Fibroblast of pulmonary artery (primary cell): ENCODE measurements at places on chromosomes 5 and 9.
A peak's percentile ranks its signal among the peaks of the same experiment; 100 is the strongest.

- DNase-seq: no peak
Measured at GRCh38 chr9:19598722-19599121, 189.9 kb downstream of the ACER2 start.

DNA sequence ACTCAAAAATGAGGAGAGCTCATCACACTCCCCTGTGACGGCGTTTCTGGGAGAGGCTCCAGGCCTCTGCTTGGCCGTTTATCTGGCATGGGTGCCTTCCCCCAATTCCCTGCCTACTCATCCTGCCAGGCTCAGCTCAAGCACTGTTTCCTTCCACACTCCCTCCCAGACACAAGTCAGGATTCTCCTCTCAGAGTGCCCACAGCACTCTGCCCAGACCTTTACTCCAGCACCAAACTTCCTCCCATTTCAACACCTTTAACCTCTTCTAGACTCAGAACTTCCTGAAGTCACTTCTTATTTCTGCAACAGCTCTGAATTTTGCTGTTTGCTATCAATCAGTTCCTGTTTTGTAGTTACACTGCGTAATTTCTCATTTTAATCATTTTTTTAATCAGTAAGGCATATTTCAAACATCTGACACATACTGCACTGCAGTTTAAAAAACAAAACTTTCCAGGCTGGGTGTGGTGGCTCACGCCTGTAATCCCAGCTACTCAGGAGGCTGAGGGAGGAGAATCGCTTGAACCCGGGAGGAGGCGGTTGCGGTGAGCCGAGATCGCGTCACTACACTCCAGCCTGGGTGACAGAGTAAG lies 16.0 kb downstream of the TRMO start:
- DNase-seq: no peak

DNA sequence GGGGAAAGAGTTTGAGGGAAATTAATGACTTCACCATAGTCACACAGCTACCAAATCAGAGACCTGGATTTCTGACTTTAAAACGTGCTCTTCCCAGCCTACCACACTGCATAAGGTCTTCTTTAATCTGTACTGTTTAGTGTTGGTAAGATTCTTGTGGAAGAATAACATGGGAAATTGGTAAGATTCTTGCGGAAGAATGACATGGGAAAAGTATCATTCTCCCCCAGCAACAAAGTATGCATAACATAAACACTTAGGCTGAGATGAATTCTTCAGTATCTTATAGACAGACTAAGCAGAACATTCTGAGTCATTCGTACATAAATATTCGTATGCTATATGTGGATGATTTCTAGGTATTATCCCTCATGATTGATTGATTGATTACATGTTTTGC lies 170.4 kb downstream of the FOCAD start:
- peak; percentile 60 for DNase-seq

DNA sequence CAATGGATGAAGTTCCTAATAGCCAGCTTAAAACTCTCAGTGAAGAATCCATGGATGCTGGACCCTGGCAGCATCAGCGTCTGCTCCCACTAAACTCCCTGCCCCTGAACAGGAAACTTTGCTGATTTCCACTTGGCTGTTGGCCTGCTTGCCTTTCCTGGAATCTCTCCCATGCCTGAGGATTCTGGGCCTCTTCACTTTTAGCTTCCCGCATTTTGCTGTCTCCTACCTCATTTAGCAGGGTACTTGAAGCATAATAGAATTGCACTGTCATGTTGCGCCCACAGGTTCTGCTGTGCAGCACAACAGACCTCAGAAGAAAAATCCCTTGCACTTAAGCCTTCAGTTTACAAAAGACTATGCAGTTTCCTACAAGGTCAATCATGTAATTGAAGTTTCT lies 127.6 kb downstream of the DROSHA start:
- peak; percentile 21 for DNase-seq

DNA sequence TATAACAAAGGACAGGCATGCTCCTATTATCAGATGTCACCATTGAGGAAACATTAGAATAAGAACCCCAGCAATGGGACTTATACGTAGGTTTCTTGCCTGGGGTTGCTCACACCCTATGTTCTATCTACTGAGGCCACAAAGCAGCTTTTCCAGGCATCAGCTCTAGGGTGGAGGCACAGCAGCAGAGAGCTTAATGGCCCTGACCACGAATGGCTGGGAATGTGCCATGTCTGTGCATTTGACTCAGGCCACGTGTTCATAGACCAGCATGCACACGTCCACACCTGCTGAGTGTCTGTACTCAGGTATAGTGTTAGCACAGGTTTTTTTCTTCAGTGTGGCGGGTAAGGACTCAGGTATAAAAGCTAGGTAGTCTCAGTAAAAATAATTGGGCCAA lies 129.4 kb downstream of the AOPEP start:
- DNase-seq: no peak

GRCh38 chr9:35813434-35814105 lies 1.3 kb downstream of the HINT2 start:
- peak; percentile 43 for DNase-seq
